ENCODE measurements at places on chromosomes 5 and 9.

- DNase-seq, result no peak
Observed at GRCh38 chr5:23991406-23991805, 484.0 kb downstream of the PRDM9 start.

GRCh38 chr9:27383524-27383923, 86.6 kb upstream of the EQTN start:
- no peak for DNase-seq

GRCh38 chr5:61906820-61907219, 399.2 kb upstream of the KIF2A start:
- DNase-seq, result no peak

GRCh38 chr5:39623291-39623865, 198.6 kb upstream of the DAB2 start:
- DNase-seq, result no peak

DNA sequence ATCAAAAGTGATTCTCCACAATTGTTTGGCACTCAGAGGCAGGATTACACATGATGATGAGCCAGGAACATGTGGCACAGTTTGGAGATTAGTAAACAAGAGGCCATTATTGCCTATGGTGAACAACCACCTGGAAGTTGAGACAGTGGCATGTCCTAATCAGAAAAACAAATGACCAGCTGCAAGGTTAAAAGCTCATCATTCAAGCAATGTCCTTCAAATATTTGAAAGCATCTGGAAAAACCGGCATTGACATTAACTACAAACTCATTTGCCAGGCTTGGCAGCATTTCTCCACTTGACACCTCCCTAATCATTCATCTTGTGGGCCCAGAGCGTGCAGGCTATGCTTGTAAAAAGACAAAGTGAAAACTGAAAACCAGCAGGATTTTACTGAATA, 80.6 kb upstream of the MEGF10 start:
- DNase-seq, result no peak

- no peak for DNase-seq
Observed at GRCh38 chr9:134325096-134325812, 1.0 kb upstream of the RXRA start.

DNA sequence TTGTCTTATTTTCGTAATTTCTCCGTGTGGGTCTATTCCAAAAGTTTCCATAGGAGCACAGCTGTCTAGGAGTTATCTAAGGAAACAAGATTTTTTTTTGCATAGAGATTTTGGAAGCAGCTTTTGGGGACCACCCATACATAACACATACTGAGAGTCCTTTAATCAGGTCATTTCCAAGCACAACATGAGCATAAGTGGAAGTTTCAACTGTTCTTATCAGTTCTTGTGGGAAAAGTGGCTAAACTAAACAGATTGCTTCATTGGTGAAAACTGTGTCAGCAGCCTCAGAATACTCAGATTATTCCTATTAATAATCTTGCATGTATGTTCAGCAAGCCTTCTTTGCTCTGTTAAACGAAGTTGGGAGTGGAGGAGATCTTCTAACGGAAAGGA, 153.6 kb upstream of the TYRP1 start:
- no peak for DNase-seq

DNA sequence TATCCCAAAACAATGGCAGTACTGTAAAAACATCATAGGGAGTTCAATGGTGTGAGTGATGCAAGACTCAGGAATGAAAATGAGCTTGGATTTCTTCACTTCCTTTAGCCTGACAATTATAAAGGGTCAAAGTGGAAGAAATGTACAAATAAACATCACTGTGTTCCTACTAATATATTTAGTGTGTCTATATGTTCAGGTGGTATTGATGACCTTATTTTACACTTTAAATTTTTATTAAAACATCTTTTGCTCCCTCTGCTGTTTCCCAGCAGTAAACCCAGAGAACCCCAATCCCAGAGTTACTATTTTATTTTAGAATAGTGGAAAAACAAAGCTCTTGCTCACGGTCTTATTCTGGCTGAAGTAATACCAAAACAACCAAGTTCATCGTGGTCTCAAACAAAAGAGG, 2.0 kb downstream of the LOX start:
- no peak for DNase-seq

DNA sequence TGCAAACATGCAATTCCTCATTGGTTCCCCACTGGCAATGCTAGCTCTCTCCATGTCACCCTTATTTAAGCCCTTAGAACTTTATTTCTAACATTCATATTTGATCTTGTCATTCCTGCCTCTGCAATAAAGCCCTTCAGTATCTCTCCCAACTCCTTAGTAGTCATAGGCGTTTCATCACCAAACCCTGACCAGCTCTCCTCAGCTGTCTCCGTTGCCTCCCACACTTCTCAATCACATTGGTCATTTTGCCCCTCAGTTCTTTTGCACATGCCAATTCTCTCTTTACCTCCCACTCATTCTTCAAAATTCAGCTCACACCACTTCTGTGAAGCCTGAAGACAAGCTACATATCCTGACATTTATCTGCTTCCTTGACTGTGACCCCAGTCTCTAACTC, 2.8 kb upstream of the RUSC2 start:
- DNase-seq, result no peak

GRCh38 chr9:122213589-122214413, 15.0 kb downstream of the LHX6 start:
- peak; percentile 6 for DNase-seq

DNA sequence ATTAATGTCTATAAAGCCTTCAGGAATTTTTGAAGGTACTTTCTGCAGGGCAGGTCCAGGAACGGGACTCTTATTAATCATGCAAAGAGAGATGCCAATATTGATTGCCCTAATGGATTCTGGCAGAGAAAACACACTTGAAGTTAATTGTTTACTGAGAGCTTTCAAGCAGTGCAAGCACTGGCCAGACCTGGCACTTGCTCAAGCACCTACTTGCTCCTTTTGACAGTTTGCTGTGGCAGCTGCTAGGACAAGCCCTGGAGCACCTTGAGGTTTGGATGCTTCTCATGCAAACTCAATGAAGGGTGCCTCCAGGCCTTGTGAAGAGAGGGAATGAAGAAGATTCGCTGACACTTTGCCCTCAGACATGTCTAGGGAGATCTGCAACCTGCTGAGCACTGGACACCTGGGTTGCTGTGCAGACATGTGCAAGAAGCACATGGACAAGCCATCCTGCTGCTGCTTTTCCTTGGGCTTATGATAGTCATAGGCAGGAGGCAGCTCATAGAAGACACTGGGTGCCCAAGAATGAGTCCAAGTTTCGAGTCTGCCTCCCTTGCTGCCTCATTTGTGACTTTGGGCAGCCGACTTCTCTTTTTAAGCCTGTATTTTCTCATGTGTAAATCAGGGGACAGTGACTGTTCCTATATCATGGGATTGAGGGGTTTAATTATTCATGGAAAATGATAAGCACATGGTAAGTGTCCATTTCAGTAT, 88.8 kb upstream of the EQTN start:
- no peak for DNase-seq

DNA sequence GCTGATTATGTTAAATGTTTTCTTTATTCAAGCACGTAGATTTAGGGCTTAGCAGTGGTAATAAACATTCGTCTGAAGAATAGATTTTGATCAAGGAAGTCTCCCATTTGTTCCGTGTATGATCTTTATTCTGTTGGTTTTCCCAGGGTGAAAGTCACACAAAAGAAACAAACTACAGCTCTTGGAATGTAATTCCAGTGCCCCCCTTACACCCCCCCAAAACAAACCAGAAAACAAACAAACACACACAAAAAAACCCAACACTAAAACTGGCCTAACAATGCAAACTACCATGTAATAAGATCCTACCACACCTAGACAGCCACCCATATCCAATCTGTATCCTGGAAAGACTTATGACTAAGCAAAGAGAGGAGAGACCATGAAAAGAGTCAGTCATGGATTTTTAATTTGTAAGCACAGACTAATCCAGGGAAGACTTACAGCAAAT, 196.2 kb upstream of the ELL2 start:
- DNase-seq, result no peak

DNA sequence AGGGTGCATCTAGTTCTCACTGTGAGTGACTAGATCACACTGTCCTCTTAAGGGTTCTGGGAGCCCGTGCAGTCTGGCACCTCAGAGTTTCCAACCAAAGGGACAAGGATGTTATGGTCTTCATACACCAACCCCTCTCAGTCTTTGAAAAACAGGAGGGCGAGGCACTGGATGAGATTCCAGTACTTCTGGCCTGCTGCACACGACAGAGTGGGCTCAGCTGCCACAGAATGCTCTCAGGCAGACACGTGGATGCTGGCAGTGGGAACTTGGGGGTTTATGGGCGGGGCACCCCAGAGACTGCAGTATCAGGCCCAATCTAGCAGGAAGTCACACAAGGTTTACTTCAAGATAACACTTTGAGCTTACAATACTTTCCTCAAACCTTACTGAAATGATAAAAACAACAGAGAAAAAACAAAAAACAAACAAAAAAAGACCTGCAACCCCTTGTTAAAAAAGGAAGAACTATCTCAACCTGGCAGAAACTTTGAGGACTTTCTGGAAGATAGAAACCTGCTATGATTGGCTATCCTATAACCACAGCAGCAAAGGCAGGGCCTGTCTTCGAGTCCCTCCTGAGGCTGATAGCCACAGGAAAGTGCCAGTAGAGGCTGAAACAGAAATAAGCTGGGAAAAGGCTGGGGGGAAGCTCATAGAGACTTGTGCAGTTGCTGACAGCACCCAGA, 28.3 kb upstream of the TGFBR1 start:
- DNase-seq, result no peak

DNA sequence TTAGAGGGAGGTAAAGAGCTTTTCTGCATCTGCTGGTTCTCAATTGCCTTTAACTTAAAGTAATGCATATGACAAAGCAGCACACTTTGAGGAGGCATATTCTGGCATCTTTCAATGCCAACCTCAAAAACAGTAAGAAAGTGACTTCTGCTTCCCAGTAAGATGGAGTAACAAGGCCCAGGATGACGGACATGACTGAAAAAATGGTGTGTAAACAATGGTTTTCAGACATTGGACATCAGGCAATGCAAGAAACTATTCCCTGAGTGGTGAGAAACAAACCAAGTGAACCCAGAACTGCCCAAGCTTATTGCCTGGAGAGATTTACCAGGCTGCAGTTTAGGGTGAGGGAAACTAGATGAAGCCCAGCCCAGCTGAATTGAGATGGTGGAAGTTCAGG, 39.8 kb upstream of the TTC39B start:
- no peak for DNase-seq

DNA sequence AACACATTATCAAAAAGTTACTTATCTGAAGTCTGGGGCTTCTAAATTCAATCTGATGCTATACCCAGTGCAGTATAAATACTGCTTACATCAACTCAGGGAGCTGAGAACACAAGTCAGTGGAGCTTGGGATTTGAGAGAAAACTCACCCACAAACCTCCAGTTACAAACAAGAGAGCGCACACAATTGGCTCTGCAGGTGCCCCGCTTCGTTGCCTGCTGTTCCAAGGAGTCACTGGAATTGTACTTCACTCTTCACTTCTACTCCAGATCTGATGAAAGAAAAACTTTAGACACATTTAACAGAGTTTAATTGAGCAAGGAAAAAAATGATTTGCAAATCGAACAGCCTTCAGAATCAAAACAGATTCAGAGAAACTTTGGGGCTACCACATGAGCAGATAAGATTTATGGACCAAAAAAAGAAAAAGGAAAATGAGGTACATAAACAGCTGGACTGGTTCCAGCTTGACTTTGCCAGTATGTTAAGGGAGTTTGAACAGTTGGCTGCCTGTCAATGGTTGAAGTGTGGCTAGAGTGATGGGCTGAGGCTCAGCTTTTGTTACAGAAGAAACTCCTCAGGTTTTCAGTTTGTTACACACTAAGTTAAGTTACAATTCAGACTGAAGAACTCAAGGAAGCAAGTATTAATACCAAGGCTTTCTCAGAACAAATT, 156.6 kb downstream of the AOPEP start:
- no peak for DNase-seq

GRCh38 chr9:114294664-114295063, 28.2 kb upstream of the ORM1 start:
- no peak for DNase-seq

- DNase-seq, result no peak
Observed at GRCh38 chr5:55973296-55973695, 21.5 kb downstream of the IL6ST start.

DNA sequence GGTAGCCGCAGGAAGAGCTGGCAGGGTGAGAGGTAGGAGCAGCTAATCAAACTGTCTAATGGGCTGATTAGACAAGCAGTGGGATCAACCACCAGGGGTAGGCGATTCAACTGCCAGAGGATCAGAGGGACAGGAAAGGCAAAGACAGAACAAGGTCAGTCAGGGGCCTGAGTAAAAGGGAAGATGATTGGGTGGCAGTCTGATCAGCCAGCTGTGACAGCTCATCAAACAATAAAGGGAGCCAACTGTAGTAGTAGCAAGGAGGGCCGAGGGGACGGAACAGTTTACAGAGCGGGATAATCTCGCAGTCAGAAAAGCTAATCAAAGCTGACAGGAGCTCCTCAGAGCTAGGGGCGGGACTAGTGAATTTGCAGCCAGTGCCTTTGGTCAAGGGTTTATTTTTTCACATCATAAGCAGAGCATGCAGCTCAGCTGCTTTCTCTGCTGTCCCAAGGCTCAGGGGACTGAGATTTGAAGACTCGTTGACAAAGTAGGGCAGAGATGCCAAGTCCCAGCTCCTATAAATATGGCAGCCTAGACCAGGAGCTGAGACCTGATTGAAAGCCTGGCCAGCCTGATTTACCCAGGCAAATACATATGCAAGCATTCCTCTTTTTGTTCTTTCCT, 418.2 kb downstream of the GABRG2 start:
- DNase-seq, result no peak

- DNase-seq, result no peak
Observed at GRCh38 chr9:101689039-101689438, 49.4 kb downstream of the GRIN3A start.

- no peak for DNase-seq
Observed at GRCh38 chr5:170316937-170317336, 19.4 kb upstream of the LCP2 start.

GRCh38 chr9:127049581-127049980, 72.9 kb downstream of the ANGPTL2 start:
- DNase-seq, result no peak

- DNase-seq, result no peak
Observed at GRCh38 chr5:173155912-173156311, 11.6 kb downstream of the BNIP1 start.

GRCh38 chr9:1443450-1443849, 393.3 kb downstream of the DMRT2 start:
- DNase-seq, result no peak

- DNase-seq, result no peak
Observed at GRCh38 chr9:117205806-117206205, 209.1 kb downstream of the ASTN2 start.

DNA sequence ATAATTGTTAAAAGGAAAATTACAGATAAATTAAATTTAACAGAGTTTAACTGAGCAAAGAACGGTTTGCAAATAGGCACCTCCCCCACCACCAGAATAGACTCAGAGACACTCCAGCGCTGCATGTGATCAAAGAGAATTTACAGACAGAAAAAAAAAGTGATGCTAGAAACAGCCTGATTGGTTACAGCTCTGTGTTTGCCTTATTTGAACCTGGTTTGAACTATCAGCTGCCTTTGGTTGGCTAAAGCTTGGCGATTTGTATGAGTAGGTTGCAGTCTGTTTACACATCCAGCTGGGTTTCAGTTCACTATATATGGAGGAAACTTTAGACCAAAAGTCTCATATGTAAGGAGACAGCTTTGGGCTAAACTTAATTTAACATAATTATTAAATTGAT, 249.1 kb downstream of the ENC1 start:
- DNase-seq, result no peak
